ENCODE measurements at places on chromosomes 4 and X.

- DNase-seq = peak; percentile 55
Observed at GRCh38 chr4:172202480-172203076, 389.4 kb downstream of the GALNTL6 start.

DNA sequence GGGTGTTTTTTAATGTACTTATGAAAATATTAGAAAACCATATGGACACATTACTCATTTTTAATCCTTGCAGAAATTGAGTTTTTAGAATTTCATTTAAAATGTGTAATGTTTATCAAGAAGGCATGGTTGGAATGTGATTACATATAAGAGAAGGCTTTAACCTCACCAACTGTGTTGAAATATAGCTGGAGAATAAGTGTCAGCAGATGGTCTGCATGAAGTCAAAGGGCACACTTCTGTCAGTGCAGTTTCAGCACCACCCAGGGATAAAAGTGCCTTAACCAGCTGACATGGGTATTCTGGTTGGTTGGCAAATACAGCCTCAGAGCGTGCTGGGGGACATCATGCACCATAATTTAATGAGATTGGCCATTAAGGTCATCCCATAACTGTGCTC lies 21.2 kb upstream of the ANTXR2 start:
- no peak for DNase-seq

- DNase-seq = no peak
Observed at GRCh38 chr4:170033999-170034398, 7.8 kb upstream of the MFAP3L start.

DNA sequence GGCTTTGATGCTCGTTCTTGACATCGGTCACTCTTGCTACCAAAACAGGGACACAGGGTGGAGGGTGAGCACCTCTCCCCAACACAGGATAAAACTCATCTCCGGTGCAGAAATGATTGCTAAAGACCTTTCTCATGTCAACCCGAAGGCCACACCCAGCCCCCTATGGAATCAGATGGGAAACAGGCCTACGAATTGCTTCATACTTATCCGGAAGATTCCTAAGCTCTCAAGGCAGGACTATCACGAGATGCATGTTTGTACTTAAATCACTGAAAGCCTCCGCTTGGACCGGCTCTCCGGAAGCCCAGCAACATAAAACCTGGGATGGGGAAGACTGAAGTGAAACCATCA lies 74.9 kb downstream of the MTMR1 start:
- no peak for DNase-seq

DNA sequence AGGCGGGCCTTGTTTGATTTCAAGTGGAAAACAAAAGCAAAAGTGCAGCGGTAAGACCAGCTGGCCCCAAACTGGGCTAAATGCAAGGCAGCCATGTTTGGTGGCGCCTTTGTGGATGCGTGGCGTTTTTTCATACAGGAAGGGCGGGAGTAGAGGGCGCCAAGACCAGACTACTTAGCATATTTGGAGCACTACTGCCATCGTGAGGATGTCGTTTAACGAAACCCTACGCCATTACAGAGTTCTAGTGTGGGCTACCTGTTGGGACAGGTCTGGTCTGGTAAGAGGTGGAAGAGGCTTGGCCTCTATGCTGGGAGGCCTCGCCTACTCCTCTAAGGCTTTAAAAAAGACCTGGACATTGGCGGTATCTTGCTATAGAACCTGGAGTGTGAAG lies 230.7 kb upstream of the STK26 start:
- peak; percentile 65 for DNase-seq

GRCh38 chr4:143026459-143027170 lies 158.1 kb upstream of the USP38 start:
- no peak for DNase-seq
